ENCODE measurements at places on chromosomes 16 and 17. TPM values are rescaled to one million over a fixed set of nuclear protein-coding genes. Genes with fewer than 3 reads are reported as not detected.

USB1 gene
- 5.1 TPM for total RNA-seq

CD300LB gene
- 0.59 TPM for total RNA-seq

SULT1A2 gene
- total RNA-seq = 0.39 TPM

PPY gene
- total RNA-seq = not detected

TMC8 gene
- 3.4 TPM for total RNA-seq

AXIN2 gene
- total RNA-seq = 29.9 TPM

MSLN gene
- total RNA-seq = 1.4 TPM

G6PC1 gene
- not detected for total RNA-seq

CFAP119 gene
- total RNA-seq = 0.79 TPM

CORO6 gene
- 5.7 TPM for total RNA-seq

SLC52A1 gene
- 0.59 TPM for total RNA-seq

KLHL10 gene
- total RNA-seq = 0.20 TPM

KRTAP2-3 gene
- total RNA-seq = 0.30 TPM

SF3B3 gene
- total RNA-seq = 85.2 TPM

Data from skin of body (tissue), 3 donors.